ENCODE measurements at places on chromosomes 3 and 15.

DNA sequence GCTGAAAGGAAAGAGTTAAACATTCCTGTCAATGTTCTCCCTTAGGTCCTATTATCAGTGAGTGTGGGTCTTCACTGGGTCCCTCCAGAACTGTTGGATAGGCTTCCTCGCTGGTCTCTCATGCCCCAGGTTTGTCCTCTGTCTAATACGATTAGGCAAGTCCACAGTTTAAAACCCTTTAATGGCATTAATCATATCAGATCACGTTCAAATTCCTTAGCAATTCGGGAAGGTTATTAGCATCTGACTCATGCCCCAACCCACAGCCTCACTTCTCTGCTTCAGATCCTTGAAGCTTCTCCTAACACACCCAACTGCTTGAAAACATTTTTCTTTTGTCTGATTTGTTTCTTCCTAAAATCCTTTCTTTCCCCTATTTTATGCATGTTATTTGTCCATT, 224.3 kb upstream of the ATP10A start:
- no peak for DNase-seq

- peak; percentile 49 for DNase-seq
Observed at GRCh38 chr15:75842722-75843677, at the start of gene UBE2Q2. UBE2Q2 (plus strand) TSS chr15:75843447; CDS start chr15:75843667, 220 bp downstream.

DNA sequence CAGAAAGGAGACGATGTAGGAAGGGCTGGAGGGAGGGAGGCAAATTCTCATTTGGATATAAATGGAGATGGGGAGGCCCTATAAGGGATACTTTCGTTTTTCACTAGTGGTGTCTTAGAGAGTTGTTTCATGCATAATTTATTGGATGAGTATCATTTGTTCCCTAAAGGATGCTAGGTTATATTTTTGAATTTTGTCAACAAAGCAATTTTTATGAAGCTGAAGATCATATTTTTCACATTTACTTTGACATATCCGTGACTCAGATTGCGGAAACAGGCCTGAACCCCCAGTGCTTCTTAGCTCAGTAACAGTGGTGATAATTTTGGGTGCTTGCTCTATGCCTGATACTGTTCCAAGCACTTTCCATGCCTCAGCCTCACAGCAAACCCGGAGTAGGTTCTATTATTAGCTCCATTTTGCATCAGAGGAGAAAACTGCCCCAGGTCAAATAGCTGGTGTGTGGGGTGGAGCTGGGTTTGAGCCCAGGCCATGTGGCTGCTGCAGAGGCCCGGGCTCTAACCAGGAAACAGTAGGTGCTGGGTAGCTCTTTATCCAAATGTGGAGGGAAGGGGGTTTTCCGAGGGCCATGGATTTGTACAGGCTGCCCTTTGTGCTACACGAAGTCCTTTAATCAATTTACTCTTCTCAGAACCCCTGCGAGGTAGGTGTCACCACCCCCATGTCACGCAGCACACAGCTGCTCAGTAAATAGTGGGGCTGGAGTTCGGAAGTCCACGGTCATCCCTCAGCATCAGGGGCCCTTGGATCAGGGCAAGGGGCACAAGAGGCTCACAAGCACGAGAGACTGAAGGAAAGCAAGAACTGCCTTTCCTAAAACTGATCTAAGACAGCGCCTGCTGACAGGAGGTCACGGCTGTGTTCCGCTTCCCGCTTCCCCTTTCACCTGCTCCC, 99.1 kb downstream of the SLC49A4 start:
- DNase-seq: no peak

GRCh38 chr3:157785102-157785826, 282.0 kb upstream of the VEPH1 start:
- no peak for DNase-seq

DNA sequence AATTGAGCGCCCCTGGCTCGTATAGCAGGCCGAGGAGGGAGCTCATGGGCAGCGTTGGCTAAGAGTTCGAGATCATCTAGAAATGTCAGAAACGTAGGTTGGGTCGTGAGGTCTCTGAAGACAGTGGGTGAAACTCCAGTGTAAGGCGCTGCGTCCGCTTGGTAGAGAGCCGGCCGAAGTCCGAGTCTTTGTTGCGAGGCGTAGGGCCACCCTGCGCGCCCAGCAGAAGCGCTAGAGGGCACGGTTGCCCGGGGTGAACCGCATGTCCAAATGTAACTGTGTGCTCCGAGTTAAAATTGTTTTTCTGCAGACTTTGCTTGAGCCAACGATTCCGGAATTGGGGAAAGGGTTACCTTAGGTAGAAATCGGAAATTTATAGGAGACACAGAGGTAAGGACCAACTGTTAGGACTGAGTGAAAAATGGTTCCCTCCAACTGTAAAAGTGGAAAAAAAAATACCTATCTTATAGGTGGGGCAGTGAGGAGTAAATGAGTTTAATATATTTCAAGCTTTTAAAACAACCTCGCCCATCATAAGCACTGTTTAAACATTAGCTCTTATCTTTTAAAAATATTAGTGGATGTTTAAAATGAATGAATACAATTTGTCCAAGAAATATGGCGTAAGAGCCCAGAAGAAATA, 993 bp upstream of the SIAH2 start:
- DNase-seq: peak; percentile 34

DNA sequence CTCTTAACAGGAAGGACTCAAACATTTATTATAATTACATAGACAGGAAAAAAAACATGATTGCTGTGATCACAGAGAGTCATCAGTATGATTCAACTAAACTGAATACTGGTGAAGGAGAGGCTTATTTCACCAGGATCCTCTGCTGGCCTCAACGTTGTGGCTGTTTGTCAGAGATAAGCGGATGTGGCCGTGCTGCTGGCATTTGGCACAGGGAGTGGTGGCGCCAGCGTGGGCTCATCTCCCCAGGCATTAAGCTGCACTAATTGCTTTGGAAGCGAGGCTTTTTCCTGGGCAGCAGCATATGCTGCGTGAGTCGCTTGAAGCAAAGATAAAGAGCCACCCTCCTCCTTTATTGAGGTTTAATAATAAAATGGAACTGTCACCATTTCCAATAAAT, 306.7 kb downstream of the LRTM1 start:
- DNase-seq: no peak

GRCh38 chr3:30221619-30222018, 384.8 kb upstream of the TGFBR2 start:
- no peak for DNase-seq

DNA sequence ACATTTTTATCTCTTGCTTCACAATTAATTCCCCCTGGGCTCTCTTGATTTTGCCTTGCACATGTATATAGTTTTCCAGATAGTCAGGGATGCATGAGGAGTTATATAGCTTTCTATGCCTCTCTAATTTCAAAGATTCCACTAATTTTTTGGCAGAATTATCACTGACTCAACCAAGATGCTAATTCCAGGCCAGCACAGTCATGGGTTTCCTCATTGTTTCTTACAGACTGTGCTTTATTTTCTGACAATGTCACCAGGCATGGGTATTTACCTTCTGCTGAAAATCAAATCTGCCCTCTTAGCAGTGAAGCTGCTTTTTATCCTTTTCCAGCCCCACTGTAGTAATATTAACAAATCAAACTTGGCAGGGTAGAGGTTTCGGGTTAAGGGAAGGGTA, 1520.6 kb upstream of the CADM2 start:
- no peak for DNase-seq

GRCh38 chr3:126777366-126777765, 73.3 kb downstream of the CHCHD6 start:
- no peak for DNase-seq

DNA sequence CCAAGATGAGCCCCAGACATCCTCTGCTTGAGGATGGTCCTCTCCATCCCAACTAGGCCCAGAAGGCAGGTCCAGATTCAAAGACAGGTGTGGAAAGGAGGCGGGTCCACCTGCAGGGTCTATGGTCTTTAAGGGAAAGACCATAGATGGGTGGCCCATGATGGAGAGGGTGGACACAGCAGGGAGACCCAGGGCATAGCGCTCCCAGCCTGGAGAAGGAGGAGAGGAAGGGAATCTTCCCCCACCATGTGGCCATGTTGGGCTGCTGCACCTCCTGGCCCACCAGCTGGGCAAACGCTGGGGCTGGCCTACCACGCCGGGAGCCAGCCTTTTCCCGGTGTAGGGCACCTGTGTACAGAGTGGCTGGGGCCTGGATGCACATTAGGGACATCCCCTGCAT, 265.2 kb upstream of the TLE3 start:
- no peak for DNase-seq

- DNase-seq: no peak
Observed at GRCh38 chr15:26690778-26691177, 82.1 kb downstream of the GABRB3 start.

- DNase-seq: no peak
Observed at GRCh38 chr15:85475317-85475701, 94.9 kb downstream of the AKAP13 start.

DNA sequence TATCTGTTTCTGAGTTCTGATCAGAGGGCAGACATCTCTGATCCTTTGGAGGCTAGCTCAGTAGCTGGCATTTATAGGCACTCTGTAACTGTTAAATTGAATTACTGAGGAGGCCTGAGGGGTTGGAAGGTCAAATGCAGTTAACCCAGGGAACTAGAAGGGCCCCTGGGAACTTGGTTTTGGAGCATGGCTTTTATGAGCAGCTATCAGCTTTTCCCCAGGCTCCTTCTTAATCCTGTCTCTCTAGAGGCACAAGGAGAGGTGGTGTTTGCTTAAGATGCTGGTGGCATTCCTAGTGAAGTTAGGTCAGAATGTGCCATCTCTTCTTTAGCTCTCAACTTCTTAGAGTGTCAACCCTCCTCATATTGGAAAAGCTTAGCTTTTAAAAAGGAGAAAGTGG, 128.9 kb downstream of the LPP start:
- no peak for DNase-seq

GRCh38 chr15:77144026-77144425, 73.1 kb upstream of the TSPAN3 start:
- DNase-seq: no peak

DNA sequence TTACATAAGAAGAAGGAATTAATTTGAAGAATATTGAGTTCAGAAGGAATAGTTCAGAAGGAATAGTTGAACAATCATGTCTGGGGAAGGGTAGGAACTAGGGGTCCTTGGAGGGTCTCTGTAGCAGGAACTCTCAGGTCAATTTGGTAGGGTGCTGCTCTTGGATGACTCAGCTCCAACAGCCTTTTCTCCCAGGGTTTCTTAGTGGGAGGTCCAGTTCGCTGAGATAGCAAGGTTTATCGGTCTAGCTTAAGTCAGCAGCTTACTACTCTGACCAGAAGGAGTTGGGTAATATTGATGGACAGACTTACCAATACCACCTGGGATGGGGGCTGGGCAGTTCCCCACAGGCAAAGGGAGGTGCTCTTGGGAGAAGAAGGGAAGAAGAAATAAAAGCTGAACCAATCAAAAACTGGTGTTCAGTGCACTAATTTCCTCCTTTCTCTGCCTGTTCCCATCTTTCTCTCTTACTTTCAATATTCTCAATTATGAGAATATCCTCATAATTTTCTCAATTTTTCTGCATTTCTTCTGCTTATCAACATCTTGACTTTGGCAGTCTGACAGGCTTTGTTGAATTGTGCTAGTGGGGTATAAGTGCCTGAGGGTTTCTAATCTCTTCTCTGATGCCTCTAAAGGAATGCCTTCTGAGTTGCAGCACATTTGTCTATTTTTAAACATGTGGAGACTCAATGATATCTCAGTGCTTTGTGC, 14.4 kb upstream of the MITF start:
- no peak for DNase-seq

GRCh38 chr3:171044835-171045793, 18.6 kb upstream of the SLC2A2 start:
- DNase-seq: no peak

DNA sequence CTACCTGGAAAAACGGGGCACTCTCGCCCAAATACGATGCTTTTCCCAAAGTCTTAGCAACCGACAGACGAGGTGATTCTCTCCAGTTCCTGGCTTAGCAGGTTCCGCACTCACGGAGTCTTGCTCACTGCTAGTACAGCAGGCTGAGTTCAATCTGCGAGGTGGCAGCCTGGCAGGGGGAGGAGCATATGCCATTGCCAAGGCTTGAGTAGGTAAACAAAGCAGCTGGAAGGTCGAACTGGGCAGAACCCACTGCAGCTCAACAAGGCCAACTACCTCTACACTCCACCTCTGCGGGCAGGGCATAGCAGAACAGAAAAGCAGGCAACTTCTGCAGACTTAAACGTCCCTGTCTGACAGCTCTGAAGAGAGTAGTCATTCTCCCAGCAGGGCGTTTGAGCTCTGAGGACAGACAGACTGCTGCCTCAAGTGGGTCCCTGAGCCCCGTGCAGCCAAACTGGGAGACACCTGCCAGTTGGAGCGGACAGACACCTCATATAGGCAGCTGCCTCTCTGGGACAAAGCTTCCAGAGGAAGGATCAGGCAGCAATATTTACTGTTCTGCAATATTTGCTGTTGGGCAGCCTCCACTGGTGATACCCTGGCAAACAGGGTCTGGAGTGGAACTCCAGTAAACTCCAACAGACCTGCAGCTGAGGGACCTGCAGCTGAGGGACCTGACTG, 73.4 kb upstream of the CADM2 start:
- DNase-seq: no peak

DNA sequence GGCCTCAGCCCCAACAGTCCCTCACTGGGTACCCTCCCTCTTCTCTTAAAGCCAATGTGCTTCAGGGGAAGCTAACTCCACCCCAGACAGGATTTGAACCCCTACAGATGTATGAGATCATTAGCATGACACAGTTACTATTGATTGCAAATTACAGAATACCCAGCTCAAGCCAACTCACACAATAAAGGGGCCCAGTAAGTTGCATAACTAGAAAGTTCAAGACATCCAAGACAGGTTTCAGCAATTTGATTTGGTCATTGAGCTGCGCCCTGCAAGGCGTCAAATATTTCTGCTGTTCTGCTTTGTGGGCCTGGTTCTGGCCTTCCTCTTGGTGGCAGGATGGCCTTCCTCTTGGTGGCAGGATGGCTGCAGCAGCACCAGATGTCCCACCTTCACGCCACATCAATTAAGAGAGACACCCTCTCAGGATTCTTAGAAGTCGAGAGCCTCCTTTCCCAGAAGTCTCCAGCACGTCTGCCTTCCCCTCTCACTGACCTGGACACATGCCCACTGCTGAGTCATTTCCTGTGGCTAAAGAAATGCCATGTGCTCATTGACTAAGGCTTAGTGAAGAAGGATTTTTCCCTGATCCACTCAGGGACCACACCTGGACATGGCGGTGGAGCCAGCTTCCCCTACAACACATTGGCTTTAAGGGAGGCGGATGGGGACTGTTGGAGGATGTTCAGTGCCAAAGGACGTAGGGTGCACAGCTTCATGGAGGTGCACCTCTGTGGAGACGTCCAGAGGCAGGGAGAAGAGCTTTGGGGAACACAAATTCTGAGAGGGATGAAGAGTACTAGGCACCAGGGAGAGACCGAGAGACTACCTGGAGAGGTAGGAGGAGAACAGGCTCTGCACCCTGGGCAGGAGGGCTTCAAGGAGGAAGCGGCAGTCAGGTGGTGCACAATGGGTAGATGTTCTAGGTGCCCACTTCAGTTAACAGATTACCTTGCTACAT, 49.1 kb downstream of the DNASE1L3 start:
- no peak for DNase-seq

DNA sequence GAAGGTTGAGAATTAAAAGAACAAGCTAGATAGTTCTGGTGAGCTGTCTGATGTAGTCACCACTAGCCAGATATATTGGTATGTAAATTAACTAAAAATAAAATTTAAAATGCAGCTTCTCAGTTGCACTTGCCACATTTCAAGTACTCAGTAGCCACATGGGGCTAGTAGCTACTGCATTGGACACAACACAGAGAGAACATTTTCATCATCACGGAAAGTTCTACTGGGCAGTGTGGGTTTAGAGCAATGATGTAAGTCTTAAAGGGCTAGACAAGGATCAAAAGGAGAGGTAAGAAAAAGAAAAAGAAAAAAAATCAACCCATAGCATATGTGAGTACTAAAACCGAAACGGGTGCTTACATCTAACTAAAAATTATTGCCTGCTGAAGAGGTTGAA, 282.4 kb upstream of the LRRFIP2 start:
- DNase-seq: no peak
